ENCODE measurements at places on chromosomes 16 and 17. TPM values are rescaled to one million over a fixed set of nuclear protein-coding genes. Genes with fewer than 3 reads are reported as not detected.

GRCh38 chr16:48323783-48324775 lies 61.1 kb downstream of the SIAH1 start:
- no peak for DNase-seq

DNA sequence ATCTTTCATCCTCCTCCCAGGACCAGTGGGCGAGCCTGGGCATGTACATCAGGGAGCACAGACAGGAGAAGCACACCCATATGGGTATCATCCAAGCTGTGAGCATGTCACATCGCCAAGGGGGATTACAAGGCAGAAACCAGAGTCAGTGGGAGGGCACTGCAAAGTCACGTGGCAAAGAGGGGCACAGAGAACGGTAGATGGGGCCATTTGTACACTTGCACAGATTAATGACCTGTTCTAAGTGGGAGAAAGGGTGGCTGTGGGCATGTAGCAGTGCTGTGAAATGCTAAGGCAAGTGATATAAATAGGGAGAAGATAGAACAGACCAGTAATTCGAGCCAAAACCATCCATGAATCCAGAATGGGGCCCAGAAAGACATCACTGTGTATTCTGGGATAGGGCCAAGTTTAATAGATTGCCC lies 265.0 kb downstream of the CPPED1 start:
- DNase-seq, result no peak

- peak; percentile 28 for DNase-seq
Measured at GRCh38 chr17:76276461-76277299, 11.5 kb downstream of the UBALD2 start.

DNA sequence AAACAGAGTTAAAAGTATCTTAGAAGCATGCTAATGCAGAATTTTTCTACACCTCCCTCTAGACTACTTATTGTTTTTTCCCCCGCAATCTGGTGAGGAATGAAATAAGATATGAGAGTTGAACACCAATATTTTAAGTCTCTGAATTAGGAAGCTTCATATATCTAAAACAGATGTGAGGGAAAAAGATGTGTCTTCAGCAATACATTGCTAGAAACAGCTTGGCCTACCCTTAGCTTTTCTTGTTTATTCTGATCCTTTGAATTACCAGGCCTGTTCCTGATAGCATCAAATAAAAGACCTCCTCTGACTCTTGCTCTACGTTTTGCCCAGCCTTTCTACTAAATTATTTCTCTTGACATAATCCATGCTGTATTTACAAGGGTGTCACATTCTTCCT lies 221.8 kb downstream of the CDH11 start:
- DNase-seq, result no peak

Gene GP1BA
- 0.04 TPM for polyA plus RNA-seq

Gene HES7
- polyA plus RNA-seq, result 0.10 TPM
